ENCODE measurements at places on chromosomes 11 and 22.
A peak's percentile ranks its signal among the peaks of the same experiment; 100 is the strongest.

GRCh38 chr22:50729391-50730012 is 8.5 kb upstream of the ACR start:
- DNase-seq, result no peak

DNA sequence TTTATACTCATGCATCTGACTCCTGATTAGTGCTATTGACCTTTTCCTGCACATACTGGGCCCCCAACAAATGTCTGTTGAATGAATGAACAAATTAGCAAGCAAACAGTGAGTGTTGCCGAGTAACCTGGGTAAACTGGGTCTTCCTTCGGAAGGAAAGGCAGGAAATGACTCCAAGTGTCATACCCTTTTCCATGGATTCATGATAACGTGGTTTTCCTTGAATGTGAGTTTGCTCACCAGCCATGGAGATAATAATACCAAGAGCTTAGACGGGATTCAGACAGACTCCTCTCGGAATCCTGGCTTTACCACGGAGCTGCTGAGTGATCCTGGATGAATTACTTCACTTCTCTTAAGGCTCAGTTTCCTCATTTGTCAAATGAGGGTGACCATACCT is 16.7 kb downstream of the TECTA start:
- no peak for DNase-seq

GRCh38 chr11:64868904-64869570 is 9.4 kb downstream of the EHD1 start:
- DNase-seq, result peak; percentile 92

- no peak for DNase-seq
Observed at GRCh38 chr22:46362934-46363515, 27.5 kb downstream of the TRMU start.

DNA sequence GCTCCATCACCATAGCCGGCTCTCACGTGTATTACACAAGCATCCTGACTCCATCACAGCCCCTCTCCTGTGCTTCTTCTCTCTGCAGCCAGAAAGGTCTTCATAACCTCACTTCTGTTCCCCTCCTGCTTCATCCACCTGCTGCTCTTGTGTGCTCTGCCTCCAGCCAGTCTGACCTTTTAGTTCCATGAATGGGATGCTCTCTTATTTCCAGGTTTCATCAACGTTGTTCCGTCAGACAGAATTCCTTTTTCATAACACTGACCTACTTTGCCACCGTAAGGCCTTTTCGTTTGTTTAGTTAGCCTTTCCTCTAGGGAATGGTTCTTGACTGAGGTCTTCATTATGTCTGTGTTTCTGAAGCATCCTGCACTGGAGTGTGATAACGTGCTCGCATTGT is 18.8 kb downstream of the GRAMD1B start:
- no peak for DNase-seq

DNA sequence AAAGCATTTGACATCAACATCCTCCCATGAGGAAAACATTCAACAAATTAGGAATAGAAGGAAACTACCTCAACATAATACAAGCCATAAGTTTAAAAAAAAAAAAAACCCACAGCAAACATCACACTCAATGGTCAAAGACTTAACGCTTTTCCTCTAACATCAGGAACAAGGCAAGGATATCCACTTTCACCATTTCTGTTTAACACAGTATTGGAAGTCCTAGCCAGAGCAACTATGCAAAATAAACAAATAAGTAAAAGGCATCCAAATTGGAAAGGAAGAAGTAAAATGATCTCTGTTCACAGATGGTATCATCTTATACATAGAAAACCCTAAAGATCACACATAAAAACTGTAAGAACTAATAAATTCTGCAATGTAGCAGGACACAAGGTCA is 13.1 kb downstream of the FXYD6 start:
- DNase-seq, result no peak

- DNase-seq, result no peak
Observed at GRCh38 chr11:112597286-112597790, 336.7 kb upstream of the PLET1 start.

DNA sequence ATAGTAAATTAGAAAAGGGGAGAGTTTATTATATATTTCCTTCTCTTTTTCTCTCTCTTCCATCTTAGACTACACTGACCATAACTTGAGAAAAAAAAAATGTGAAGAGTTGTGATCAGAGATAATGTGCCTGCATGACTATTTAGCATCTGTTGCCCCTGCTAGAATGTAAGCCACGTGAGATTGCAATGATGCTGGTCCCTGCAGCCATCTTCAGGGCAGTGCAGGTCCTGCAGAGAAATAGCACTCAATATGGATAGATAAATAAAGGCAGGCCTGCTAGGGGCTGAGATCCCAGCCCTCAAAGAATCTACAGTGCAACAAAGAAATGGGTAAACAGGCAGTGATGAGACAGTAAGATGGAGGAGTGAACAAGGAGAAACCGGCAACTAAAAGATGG is 7.8 kb upstream of the DKK3 start:
- DNase-seq, result no peak

GRCh38 chr11:48034926-48035871 is 54.8 kb downstream of the PTPRJ start:
- no peak for DNase-seq

DNA sequence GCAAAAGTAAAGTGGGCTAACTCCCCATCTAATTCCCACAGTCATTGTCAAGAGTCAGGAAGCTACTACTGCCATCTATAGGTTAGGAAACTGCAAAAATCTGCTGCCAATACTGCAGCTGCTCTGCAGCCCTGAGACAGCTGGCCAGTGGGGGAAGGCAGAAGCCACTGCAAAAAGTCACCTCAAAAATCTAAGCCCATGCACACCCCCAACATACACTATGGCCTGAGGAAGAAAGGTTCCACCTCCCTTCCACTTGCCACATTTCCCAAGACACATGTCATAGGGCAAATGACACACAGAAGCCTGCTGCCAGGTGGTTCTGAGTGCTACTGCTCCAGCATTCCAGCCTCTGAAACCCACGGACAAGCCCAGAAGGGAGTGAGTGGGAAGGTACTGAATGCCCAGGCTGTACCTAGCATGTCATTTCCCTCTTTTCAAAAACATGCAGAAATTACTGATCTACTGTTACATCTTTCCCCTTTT is 36.9 kb downstream of the DGCR2 start:
- DNase-seq, result peak; percentile 72

DNA sequence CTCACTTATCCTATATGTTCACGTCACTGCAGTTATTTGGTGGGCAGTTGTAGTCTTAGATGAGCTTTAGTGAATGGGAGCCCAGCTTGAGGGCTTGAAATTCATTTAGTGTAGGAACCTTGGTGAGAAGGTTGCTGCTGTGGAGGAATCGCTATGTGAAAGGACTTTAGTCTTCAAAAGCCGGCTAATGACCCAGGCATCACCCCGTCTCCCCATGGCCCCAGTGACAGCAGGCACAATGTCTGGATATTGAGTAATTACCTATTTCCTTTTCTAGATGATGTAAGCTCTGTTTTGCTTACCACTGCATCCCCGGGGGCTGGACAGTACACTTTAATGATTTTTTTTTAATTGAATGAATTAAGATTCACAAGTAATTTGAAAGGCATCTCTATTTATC is 283.2 kb downstream of the ST3GAL4 start:
- DNase-seq, result no peak

- no peak for DNase-seq
Observed at GRCh38 chr11:62921573-62922188, 518 bp upstream of the CHRM1 start.

DNA sequence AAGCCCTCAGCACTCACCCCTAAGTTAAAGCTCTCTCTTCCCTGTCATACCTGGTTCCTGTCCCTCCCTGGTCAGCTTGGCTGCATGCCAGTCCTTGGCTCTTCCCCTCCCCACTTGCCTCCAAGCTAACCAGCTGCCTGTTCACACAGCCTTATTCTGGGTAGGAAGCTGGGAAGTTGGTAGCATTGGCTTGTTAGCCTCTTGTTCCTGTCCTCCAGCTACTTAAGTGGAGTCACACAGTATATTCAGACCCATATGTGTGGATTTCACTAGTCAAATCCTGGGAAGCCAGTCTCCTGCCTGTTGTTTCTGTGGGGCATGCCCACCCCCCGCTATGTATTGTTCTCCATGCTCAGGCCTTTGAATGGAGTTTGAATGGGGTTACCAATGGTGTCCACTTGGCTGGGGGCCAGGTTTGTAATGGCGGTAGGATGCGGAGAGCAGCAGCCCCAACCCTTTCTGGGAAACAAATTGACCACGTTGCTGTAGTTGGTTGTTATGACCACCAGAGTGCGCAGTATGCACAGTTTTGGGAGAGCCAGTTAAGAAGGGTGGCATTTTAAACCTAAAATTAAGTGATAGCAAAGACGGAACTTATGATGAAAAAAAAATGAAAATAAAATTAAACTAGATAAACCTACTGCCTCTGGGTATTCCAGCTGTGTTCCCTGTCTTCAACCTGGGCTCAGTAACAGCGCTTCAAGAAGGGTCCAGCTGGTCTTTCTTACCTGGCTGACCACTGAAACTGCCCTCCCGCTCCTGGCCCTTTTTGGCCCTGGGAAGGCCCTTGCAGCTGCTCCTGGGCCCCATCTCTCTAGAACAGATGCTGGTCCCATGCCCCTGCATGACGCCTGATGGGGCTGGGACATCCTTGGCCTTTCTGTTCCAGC is 10.7 kb upstream of the RPS3 start:
- peak; percentile 82 for DNase-seq

Measured in SJCRH30 (cell line).